ENCODE measurements at places on chromosomes 11 and 22.
A peak's percentile ranks its signal among the peaks of the same experiment; 100 is the strongest.

GRCh38 chr11:47441421-47441820 is 7.5 kb downstream of the RAPSN start:
- H3K27ac ChIP-seq = no peak overlapping the region
- no peak for DNase-seq
- H3K36me3 ChIP-seq = no peaks in the 10 kb centered on the region
- no peak overlapping the region for H3K4me3 ChIP-seq
- H3K4me1 ChIP-seq = no peaks in the 10 kb centered on the region

- peaks cover 7% of the 10 kb centered on the region for H3K4me1 ChIP-seq
- H3K27ac ChIP-seq = no peak overlapping the region
- no peak for DNase-seq
- H3K4me3 ChIP-seq = no peak overlapping the region
These were observed 75.2 kb downstream of the MN1 start for GRCh38 chr22:27726331-27726685.

DNA sequence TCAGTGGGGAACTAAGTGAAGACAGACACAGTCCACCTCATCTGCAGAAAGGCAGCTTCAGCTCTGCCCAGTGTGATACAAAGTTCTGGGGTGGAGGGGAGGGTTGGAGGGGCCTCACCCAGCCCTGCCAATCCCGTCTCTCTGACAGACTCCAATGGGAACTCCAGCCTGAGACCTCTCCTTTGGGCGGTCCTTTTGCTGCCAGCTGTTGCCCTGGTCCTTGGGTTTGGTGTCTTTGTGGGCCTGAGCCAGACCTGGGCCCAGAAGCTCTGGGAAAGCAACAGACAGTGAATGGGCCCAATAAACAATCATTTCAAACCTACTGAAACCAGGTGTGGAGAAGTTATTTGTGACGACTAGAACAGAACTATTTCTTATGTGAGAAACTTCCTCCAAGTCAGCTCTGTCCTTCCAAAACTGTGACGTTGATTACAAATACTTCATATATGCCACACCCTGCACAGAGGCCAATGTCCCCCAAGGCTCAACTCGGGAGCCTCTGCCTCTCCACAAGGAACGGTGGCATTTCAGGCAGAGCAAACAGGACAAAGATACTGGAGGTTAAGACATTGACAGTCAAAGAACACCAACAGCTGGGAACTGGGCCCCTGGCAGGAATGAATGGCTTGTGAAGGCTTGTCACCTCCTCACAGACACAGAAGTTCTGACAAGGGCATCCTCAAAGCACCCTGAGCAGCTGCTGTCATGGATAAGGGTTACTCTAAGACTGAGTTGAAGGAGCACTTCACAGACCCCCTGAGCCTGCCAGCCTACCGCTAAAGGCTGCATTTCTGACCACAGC is 8.2 kb downstream of the ZP1 start:
- no peak overlapping the region for H3K4me3 ChIP-seq
- no peak overlapping the region for H3K27ac ChIP-seq
- no peak for DNase-seq

DNA sequence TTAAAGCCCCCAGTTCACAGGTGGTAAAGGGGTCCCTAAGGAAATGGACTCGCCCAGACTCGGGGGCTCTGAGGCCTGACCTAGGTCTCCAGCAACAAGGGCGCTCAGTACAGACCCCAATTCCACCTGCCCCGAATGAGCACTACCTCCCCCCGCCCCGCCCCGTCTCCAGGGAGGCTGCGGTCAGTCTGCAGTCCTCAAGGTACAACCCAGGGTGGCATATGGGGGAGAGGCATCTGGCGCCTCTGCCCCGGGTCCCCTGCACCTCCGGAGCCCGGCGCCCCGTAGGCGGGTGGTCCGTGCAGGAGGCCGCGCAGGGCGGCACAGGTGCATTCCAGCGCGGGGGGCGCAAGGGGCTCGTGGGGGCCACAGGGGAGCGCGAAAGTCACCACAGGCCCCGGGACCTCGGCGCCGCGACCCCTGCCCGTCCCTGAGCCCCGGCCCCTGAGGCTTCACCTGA is 361 bp downstream of the CTSD start:
- no peak overlapping the region for H3K27ac ChIP-seq
- H3K36me3 ChIP-seq = no peaks in the 10 kb centered on the region
- no peak for DNase-seq
- H3K4me1 ChIP-seq = peaks cover 29% of the 10 kb centered on the region

DNA sequence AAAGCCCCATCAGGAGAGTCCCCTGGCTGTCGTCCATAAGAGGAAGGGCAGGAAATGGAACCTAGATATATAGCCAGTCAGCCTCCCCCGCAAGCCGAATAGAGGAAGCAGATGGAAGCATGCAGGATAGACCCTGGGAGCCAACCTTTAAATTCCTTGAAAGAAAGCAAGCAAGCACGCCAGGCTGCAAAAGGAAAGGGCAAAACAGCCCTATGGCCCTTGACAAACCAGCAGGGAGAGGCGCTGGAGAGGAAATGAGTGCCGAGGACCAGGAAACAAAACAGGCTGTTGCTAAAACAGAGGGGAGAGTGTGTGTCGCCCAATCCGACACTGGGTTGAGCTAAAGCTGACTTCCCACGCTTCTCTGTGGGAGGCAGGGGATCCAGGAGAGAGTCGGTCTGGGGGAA is 203.5 kb upstream of the MTNR1B start:
- no peak for DNase-seq
- peaks cover 5% of the 10 kb centered on the region for H3K4me1 ChIP-seq
- peaks cover 7% of the 10 kb centered on the region for H3K27me3 ChIP-seq
- peak overlapping the region; percentile 79 for H3K4me3 ChIP-seq
- H3K36me3 ChIP-seq = no peaks in the 10 kb centered on the region

DNA sequence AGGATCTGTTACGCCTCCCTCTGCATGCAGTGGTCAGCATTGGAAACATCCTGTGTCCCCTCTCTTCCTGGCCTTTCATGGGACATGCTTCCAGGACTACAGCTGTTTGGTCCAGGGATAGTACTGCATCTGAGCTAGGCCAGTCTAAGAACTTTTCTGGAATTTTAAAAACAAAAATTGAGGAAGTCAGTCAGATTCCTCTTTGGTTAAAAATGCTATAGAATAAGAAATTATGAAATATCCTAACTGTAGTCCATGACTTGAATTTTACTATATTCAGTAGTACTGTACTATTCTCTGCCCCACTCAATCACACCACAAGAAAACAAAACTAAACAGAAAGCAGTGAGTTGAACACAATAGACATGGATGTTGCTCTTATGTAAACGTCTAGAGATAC is 201.0 kb upstream of the CADM1 start:
- no peak overlapping the region for H3K27ac ChIP-seq
- DNase-seq = no peak
- no peaks in the 10 kb centered on the region for H3K27me3 ChIP-seq
- no peaks in the 10 kb centered on the region for H3K36me3 ChIP-seq

GRCh38 chr11:77053217-77054015 is 13.4 kb upstream of the CAPN5 start:
- H3K27me3 ChIP-seq = peaks cover 25% of the 10 kb centered on the region
- H3K27ac ChIP-seq = no peak overlapping the region
- H3K4me3 ChIP-seq = no peak overlapping the region
- H3K36me3 ChIP-seq = peaks cover 7% of the 10 kb centered on the region
- no peaks in the 10 kb centered on the region for H3K4me1 ChIP-seq
- DNase-seq = no peak

DNA sequence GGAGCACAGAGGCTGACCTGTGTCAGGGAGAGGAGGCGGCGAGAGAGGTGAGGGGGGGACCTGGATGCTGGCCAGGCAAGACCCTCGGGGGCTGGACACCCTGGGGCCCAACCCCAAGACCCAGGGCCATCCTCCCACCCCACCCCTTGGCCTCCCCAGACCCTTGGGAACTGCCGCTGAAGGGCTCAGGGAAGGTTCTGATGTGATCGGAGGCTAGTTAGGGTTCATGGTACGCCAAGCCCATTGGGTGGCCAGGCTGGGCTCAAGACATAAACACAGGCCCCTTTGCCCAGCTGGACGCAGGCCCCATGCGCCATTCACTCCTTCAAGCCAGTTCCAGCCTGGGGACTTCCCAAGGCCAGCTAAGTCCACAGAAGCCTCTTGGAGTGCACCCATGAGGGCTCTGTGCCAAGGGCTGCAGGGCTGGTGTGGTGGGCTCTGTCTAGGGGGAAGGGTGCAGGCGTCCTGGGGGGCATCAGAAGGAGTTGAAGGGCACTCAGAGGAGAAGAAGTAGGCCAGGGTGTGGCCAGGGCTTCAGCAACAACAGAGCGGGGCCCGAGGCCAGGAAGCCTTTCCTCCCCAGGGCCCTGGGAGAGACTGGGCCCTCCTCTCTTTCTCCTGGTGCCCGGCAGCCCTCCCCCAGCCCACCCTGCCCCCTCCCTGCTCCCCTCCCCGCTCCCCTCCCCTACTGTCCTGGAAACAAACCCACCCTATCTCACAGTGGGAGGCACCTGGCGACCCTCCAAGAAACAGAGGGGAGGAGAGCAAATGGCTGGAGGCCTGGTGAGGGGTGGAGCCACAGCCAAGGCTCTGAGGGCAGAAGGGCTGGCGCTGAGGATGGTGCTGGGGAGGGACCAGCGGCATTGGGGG is 12.9 kb downstream of the TSPAN32 start:
- no peaks in the 10 kb centered on the region for H3K4me1 ChIP-seq
- no peak overlapping the region for H3K4me3 ChIP-seq
- no peak for DNase-seq
- no peaks in the 10 kb centered on the region for H3K36me3 ChIP-seq

DNA sequence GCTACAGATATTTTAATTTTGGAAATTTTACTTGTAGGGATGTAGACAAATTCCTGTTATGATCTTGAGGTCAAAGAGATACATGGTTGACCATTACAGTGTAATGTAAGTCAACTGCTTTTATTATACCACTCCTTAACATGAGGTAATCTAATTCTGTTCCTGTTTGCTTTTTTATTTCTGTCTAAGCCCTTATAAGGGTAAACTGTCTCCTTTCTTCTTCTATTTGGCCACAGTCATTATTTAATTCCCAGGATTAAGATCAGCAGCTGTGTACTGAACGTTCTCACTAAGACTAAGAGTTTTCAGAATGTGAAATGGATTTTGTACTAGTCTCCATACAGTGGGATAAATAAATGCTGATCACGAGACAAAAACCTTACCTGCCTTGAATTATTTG is 32.8 kb downstream of the C2CD3 start:
- no peak overlapping the region for H3K4me3 ChIP-seq
- H3K36me3 ChIP-seq = peaks cover 9% of the 10 kb centered on the region
- no peaks in the 10 kb centered on the region for H3K27me3 ChIP-seq
- no peak for DNase-seq
- no peaks in the 10 kb centered on the region for H3K4me1 ChIP-seq
- H3K27ac ChIP-seq = no peak overlapping the region

Measured in naive B cell (primary cell).